ENCODE measurements at places on chromosomes 3 and 15. TPM values are rescaled to one million over a fixed set of nuclear protein-coding genes. Genes with fewer than 3 reads are reported as not detected.

Gene DPPA2
- not detected for total RNA-seq

GRCh38 chr3:156493887-156494286, 61.0 kb downstream of the SSR3 start:
- peak overlapping the region; percentile 92 for H3K27ac ChIP-seq
- no peak for DNase-seq
- peaks cover 56% of the 10 kb centered on the region for H3K4me1 ChIP-seq
- H3K4me3 ChIP-seq = no peak overlapping the region

Gene IQCF6
- total RNA-seq = not detected

DNA sequence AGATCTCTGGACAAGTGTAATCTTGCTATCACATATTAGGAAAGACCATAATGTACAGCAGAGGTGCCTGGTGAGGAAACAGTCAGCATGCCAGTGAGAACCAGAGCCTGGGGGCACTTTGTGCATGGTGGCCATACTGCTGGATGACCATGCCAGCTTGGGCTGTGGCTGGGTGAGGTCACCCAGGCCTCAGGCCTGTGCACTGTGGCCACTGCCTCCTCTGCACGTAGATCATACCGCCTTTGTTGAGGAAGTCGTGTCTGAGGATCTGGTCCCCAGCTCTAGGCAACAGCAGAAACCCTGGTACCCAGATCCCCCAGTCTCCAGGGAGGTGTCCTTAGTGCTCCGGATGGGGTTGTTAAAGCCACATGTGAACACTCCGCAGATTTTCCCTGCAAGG, 38.9 kb downstream of the ZNF710 start:
- peaks cover 32% of the 10 kb centered on the region for H3K4me1 ChIP-seq
- no peaks in the 10 kb centered on the region for H3K27me3 ChIP-seq
- no peak overlapping the region for H3K4me3 ChIP-seq
- peak; percentile 48 for DNase-seq
- H3K36me3 ChIP-seq = no peaks in the 10 kb centered on the region

- no peaks in the 10 kb centered on the region for H3K36me3 ChIP-seq
- no peak overlapping the region for H3K27ac ChIP-seq
- peaks cover 1% of the 10 kb centered on the region for H3K27me3 ChIP-seq
- peak; percentile 69 for DNase-seq
- no peak overlapping the region for H3K4me3 ChIP-seq
- no peaks in the 10 kb centered on the region for H3K4me1 ChIP-seq
Measured at GRCh38 chr3:82505079-82505756, 743.8 kb upstream of the GBE1 start.

Gene GOLGA8J
- total RNA-seq = not detected

Gene PRR20G
- not detected for total RNA-seq

Gene IL17RB
- 0.22 TPM for total RNA-seq

DNA sequence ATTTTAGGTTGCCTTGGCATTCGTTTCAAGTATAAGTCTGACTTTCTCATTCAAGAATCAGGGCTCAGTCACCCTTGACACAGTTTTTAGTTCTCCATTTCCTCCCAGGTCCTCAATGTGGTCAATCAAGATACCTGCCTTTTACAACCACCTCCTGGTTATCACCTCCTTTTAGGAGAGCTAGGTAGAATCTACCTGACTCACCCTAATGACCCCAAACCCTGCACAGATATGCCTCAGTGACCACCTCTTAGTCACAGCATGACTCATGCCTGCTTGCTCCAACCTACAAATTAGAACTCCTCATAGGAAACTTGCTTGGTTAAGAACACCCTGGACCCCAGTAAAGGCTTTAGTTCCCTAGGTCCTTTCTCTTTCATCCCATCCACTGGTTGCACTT, 22.5 kb downstream of the DMXL2 start:
- no peaks in the 10 kb centered on the region for H3K27me3 ChIP-seq
- H3K4me3 ChIP-seq = no peak overlapping the region
- no peak overlapping the region for H3K27ac ChIP-seq
- H3K36me3 ChIP-seq = peaks cover 2% of the 10 kb centered on the region

Gene SLC28A1
- not detected for total RNA-seq

Gene MOBP
- not detected for total RNA-seq

DNA sequence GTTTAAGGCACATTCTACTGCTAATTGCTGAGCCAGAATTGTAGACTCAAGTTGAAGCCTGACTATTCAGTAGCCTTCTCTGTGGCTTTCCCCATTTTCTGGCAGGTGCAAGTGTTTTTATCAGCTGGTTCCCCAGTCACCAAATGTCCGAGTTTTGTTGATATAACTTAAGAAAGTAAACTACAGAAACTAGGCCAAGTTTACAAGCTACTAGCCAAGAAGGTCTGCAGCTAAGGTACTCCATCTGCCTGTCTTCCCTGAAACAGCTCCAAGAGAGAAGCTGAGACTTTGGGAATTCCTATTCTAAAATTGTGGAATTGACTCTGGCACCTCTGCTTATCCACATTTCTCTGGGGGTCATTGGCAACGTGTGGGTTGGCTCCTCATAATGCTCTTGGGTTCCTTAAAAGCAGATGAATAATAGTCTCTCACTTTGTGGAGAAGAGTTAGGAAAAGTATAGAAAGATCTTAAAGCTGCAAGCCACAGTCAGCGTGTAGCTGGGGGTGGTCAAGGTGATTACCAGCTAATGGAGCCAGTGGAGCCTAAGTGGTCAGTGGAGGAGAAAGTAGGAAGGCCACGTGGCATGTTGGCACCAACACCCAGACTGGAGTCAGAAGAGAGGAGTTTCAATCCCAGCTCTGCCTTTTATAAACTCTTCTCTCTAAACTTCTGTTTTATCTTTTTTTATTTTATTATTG, 128.8 kb downstream of the PEX5L start:
- no peak overlapping the region for H3K27ac ChIP-seq
- H3K27me3 ChIP-seq = peaks cover 27% of the 10 kb centered on the region
- no peak overlapping the region for H3K4me3 ChIP-seq
- H3K4me1 ChIP-seq = no peaks in the 10 kb centered on the region
- no peaks in the 10 kb centered on the region for H3K36me3 ChIP-seq

DNA sequence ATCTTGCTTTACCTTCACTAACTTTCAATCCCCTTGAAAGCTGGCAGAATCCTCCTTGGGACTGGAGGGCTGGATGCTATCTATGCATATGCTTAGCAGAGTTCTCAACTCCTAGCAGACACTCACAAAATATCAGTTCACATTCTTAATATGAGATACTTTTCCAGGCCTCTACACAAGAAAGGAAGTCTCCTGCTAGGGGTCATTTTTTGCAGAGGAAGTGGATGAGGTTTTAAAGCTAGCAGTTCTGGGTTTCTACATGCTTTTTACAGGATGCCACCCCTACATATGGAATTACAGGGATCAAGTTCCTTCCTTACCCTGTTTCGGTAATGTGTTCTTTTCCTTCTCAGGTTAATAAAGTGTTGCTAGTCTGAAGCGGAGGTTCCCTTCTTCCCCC, 206.3 kb upstream of the TP63 start:
- H3K36me3 ChIP-seq = no peaks in the 10 kb centered on the region
- no peak for DNase-seq
- no peaks in the 10 kb centered on the region for H3K4me1 ChIP-seq
- no peak overlapping the region for H3K27ac ChIP-seq
- peaks cover 17% of the 10 kb centered on the region for H3K27me3 ChIP-seq

All from chondrocyte (in vitro differentiated cells).